ENCODE measurements at places on chromosomes 4 and X.

DNA sequence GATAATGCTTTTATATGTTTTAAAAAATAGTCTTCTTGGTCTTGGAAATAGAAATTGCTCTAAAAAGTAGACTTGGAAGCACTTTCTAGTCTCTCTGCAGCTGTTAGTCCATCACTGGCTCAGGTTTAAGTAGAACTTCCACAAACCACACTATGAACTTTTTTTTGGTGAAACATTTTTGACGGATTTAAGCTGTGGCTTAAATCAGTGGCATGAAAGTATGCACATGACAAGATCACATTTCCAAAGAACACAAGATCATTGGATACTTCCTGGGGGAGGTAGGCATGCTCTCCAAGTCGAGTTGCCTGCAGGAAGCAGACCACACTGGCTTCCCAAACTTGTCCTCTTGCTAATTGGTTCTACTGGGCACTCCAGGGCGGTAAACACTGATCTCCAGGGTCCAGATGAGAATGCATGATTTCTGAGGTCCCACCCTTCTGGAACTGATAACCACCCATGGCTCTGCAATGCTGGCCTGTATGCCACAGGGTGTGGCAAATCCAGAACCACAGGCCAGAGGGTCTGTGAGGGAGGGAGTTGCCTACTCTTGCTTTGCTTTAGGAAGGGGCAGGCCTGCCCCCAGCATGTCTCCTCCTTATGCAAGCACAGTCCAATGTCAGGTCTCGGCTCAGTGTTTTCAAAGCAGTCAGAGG is 331.9 kb upstream of the SFRP2 start:
- DNase-seq, result no peak

DNA sequence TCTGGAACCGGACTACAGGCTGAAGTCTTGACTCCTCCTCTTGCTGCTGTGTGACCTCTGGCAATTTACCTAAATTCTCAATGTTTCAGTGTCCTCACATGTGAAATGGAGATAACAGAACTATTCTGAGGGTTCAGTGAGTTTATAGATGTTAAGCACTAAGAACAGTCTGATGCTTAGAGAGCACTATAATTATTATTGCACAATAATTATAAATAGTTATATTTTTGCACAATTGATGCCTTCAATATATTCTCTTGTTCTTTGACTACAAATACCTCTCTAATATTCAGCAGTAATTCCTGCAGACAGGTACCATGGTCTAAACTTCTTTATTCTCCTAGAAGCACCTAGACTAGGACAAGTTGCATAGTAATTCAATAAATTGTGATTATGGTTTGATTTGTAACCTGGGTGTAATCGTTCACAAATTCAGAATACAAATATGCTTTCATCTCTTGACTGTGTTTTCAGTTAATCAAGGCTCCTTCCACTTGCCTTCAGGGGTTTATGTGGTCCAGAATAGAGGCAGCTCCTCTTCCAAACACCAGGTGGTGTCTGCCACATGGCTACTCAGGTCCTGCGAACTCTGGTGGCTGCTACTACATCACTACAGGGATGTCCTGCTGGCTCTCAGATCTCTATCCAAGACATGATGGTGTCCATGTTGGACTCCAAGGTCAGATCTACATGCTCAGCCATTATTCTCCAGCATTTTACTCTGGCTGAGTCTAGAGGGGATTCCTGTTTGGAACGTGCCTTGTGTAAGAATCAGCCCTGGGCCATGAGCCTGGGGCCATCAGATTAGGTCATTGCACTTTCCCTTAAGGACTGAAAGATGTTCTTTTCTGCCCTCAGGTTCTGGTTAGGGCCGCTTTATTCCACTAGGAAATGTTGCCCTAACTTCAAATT is 103.4 kb downstream of the QRFPR start:
- no peak for DNase-seq

DNA sequence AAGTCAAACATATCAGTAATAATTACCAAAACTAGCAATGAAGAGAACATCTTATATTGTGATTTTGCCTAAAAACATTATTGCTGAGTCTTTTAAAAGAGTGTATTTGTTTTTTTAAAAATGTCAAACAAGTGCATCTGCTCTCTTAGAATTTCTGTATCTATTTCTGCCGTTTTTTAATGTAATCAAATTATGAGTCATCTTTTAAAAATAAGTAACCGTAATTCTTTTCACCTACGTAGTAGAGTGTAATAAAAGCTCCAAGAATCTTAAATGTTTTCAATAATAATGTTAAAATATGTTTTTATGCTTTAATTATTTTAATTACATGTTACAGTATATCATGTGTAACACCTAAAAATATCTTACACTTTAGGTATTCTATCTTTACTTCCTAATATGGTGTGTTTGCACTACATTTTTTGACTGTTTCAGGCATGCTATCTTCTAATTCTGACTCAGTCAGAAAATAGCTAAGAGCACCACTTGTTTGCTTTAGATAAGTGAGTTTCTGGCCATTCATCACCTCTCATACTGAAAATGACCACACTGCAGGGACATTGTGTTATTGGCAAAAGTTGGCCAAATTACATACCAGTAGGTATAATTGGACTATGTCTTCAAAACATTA is 368.5 kb downstream of the PCDH7 start:
- no peak for DNase-seq

- no peak for DNase-seq
Measured at GRCh38 chrX:152943826-152944225, 46.0 kb downstream of the ZNF185 start.

DNA sequence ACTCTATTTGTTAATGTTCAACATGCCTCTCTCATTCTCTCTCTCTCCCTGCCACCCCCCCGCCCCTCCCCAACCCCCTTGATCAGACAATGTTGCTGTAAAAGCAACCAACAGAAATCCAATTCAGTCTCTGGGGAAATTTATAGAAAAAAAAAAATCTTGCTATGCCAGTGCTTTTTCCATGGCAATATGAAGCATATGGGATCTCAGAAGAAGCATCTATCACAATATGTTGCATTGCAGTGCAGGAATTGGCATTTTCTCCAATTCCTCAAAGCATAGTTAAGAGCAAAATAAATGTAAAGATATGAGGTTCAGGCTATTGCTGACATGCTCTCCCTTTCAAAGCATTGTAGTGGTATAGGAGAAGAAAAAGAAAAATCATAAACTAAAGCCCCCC is 90.9 kb upstream of the LDB2 start:
- no peak for DNase-seq

GRCh38 chr4:101252721-101253120 is 94.6 kb downstream of the PPP3CA start:
- DNase-seq, result no peak

DNA sequence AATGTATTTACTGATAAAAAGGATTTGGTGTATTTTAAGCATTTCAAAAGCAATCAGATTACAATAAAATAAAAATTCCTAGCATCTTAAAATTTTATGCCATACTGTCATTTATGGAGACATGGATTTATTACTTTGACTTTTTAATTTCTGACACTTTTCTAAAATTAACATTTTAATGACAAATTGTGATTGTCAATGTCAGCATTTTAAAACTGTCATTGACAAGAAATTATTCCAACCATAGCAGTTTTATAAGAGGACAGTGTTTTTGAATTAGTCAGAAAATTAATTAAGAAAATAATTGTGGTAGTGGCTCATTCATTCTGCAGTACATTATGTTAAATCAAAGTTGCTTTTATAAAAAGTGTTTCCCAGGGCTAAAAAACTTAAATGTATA is 1954.4 kb downstream of the ARAP2 start:
- DNase-seq, result no peak

Data from stimulated activated naive CD4-positive, alpha-beta T cell (primary cell).